ENCODE measurements at places on chromosomes 3 and 15.

DNA sequence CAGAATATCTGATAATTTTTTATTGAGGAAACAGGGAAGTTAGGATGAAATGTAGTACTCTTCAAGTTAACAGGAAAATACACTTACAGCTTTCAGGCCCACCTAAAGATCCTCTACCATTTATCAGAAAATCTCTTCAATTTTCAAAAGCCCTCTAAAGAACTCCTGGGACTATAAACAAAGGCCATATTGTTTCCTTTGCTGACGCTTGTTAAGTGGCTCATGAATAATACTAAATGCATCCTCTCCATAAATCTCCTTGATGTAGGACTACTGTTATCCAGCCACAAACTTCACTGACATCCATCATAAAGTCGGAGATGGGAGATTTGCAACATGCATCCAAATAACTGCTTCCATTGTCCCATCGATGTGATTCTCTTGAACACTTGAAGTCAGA, 326.5 kb downstream of the ZIC1 start:
- DNase-seq: no peak

DNA sequence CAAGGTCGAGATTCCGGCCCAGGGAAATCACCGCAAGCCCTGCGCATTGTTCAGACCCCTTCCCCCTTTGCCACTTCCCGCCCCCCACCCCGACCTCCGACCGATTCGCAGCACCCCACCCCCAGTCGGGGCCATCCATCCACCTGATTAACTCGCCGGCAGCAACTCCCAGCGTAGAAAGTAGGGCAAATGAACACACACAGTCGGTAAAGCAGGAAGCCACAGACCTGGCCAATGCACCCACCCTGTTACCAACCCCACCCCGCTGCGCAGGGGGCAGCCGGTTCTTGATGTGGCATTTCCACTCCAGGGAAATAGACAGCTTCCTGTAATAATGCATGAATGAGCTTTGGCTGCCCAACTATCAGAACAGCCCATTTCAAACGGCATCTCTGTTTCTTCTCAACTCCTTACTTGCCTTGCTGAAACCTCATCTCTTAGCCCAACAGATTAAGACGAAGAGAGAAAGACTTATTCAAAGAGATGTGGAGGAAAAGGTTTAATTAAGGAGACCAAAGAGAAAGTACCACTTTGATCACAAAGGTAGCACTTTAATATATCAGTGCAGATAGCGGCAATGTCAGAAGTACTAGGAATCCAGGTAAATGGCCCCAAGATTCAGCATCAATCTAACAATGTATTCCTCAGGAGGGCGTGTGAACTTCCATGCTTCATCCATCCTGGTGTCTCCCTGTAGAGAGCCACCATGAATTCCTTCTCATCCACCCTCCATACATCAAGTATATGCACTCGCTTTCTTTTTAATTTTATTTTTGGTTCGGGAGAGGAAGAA, 1.9 kb downstream of the TNIK start:
- no peak for DNase-seq

GRCh38 chr3:7309641-7310102, 448.8 kb downstream of the GRM7 start:
- peak; percentile 17 for DNase-seq

DNA sequence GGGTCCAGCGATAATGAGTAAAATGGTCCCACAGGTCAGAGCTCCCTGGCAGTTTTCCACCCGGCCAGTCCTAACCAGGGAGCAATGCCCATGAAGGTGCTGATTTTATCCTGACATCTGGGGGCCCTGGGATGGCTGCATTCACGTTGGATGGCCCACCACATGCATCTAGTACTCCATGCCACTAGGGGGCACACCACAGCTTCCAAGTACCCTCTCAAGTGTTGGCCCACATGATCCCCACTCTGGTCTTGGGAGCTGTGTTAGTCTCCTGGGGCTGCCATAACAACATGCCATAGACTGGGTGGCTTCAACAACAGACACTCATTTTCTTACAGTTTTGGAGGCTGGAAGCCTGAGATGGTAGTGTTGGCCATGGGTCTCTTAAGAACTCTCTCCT, 225.5 kb downstream of the SLCO3A1 start:
- peak; percentile 38 for DNase-seq

GRCh38 chr3:67790043-67790442, 135.6 kb upstream of the SUCLG2 start:
- peak; percentile 58 for DNase-seq

DNA sequence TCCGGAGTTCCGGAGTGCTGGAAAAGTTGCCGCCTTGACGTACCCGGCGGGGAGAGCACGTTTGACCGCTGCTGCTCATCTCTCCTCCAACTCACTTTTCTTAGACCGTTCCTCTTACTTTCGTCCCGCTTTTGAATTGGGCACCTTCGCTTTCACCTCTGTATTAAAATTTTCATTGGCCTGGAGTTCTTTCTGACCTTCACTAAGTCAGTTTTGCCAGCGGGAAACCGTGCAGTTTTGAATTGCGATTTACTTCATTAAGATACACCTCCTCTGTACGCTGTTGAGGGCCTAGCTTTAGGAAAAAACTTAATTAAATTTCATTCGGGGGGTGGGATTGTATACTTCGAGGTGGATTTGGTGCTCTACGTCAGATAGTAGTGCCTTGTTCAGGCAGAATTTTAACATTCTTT, 1.3 kb downstream of the GMPS start:
- no peak for DNase-seq

DNA sequence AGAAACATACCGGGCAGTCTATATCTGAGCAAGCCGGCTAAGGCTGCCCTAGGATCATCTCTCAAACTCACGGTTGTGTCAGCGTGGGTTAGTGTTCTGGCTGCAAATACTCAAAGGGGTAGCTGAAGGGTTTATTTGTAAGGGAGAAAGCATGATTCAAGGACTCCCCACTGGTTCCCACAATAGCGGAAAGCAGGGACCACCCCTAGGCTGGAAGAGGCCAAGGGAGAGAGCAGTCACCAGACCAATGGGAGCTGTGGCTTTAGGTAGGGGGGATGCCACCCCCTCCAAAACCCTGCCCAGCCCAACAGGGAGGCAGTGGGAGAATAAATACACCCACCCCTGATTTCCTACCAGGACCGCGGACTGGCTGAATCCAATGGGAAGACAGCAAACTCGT, 7.3 kb upstream of the LMCD1 start:
- no peak for DNase-seq

DNA sequence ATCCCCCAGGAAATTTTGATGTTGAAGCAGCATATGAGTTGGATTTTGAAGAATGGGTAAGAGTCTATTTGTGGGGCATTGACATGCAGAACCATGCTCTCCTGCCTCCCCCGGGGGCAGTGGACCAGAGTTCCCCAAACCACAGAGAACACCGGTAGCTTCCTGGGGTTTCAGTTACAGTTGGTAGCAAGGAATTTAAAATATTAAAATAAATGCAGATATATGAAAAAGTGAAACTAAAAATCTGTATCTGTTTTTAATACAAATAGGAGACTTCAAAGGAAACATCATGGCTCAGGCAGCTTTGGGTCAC, 37.4 kb downstream of the SLC9A9 start:
- DNase-seq: no peak

DNA sequence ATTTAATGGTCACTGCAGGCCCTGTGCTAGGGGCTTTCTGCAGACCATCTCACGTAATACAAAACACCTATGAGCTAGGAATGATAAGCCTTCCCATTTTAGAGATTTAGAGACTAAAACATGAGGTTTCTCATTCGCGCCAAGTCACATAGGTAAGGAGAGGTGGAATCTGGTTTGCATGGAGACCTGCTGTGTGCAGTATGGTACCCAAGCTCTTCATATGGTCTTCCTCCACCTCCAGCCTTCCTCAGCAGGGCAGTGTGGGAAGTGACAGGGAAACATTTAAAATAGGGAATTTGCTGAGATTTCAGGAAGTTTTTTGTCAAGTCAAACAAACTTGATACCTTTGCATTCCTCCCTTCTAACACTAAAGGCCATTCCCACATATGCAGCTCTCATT, 337.6 kb downstream of the IL20RB start:
- no peak for DNase-seq

- no peak for DNase-seq
These were observed 26.4 kb downstream of the ARMC8 start for GRCh38 chr3:138213398-138214085.
